GM12878 (cell line): ENCODE measurements at places on chromosomes 13 and 19. TPM values are rescaled to one million over a fixed set of nuclear protein-coding genes. Genes with fewer than 3 reads are reported as not detected.

Gene PNMA8B
- polyA plus RNA-seq: not detected in 2 replicates

Gene TEX26
- polyA plus RNA-seq: not detected in 2 replicates

Gene PRRG2
- 0.81 and 1.1 TPM in 2 replicates for polyA plus RNA-seq

Gene ZNF552
- polyA plus RNA-seq: 6.0 and 7.4 TPM in 2 replicates

Gene TEX101
- not detected in 2 replicates for polyA plus RNA-seq

GRCh38 chr13:46206143-46206542, 5.6 kb upstream of the LRRC63 start:
- no peak for DNase-seq
- no peak overlapping the region for H3K27ac ChIP-seq
- H3K36me3 ChIP-seq: no peaks in the 10 kb centered on the region
- H3K27me3 ChIP-seq: no peaks in the 10 kb centered on the region
- no peak overlapping the region for H3K4me3 ChIP-seq

DNA sequence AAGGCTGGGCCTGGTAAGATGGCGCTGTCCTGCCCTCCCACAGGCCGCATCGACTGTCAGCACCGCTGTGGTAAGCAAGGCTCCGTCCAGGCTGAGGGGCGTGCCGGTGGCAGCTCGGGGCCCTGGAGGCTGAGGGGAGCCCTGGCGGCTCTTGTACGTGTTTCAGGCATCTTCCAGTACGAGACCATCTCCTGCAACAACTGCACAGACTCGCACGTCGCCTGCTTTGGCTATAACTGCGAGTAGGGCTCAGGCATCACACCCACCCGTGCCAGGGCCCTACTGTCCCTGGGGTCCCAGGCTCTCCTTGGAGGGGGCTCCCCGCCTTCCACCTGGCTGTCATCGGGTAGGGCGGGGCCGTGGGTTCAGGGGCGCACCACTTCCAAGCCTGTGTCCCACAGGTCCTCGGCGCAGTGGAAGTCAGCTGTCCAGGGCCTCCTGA, 1.2 kb downstream of the IZUMO4 start:
- no peak overlapping the region for H3K27ac ChIP-seq
- H3K4me1 ChIP-seq: peaks cover 10% of the 10 kb centered on the region
- no peak for DNase-seq
- H3K36me3 ChIP-seq: peaks cover 12% of the 10 kb centered on the region; the same call in 1 of the 2 replicates
- no peak overlapping the region; the same call in 1 of the 2 replicates for H3K4me3 ChIP-seq
- no peaks in the 10 kb centered on the region for H3K27me3 ChIP-seq

- H3K36me3 ChIP-seq: no peaks in the 10 kb centered on the region
- no peaks in the 10 kb centered on the region for H3K27me3 ChIP-seq
- no peak overlapping the region for H3K27ac ChIP-seq
- H3K4me1 ChIP-seq: no peaks in the 10 kb centered on the region
Measured at GRCh38 chr19:9793071-9793591, 24.6 kb upstream of the ZNF846 start.

GRCh38 chr13:50128428-50128931, 113.2 kb downstream of the KCNRG start:
- H3K4me1 ChIP-seq: peaks cover 54% of the 10 kb centered on the region
- no peak for DNase-seq
- no peak overlapping the region for H3K27ac ChIP-seq
- H3K36me3 ChIP-seq: no peaks in the 10 kb centered on the region

DNA sequence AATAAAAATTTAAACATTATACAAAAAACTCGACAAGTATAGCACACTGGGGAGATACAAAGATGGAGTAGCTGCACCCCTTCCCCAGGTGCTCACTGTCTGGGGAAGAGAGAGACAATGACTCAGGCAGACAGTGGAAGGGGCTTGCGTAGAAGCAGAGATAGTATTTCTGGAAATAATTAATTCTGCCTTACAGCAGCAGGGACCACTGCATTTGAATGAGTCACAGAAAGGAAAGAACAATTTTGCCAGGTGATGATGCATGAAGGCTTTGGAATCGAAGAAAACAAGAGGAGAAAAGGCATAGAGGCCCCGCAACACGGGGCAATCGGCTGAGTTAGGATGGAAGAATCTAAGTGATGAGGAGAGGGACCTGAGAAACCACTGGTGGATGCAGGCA, 447.4 kb downstream of the EFNB2 start:
- DNase-seq: no peak
- H3K36me3 ChIP-seq: no peaks in the 10 kb centered on the region
- H3K4me3 ChIP-seq: no peak overlapping the region
- no peaks in the 10 kb centered on the region for H3K27me3 ChIP-seq
- no peaks in the 10 kb centered on the region for H3K4me1 ChIP-seq
- H3K27ac ChIP-seq: no peak overlapping the region

- no peak overlapping the region for H3K27ac ChIP-seq
- no peaks in the 10 kb centered on the region for H3K27me3 ChIP-seq
- DNase-seq: no peak
- H3K4me3 ChIP-seq: no peak overlapping the region
- no peaks in the 10 kb centered on the region for H3K4me1 ChIP-seq
Measured at GRCh38 chr13:42905579-42905978, 86.5 kb downstream of the EPSTI1 start.

- H3K27me3 ChIP-seq: no peaks in the 10 kb centered on the region
- H3K4me3 ChIP-seq: no peak overlapping the region
- DNase-seq: no peak
Measured at GRCh38 chr13:79917628-79918027, 423.3 kb downstream of the SPRY2 start.

GRCh38 chr19:7874076-7874896, at the start of gene PRR36:
Gene PRR36, minus strand, starts transcription at chr19:7874390. Its CDS starts 701 bp downstream, at chr19:7873689.
- peaks cover 2% of the 10 kb centered on the region; the same call in 1 of the 2 replicates for H3K27me3 ChIP-seq
- no peak for DNase-seq
- H3K27ac ChIP-seq: no peak within 1 kb of the TSS
- no peaks in the 10 kb centered on the region for H3K36me3 ChIP-seq
- H3K4me1 ChIP-seq: peaks cover 8% of the 10 kb centered on the region; the same call in 1 of the 2 replicates

- no peaks in the 10 kb centered on the region for H3K4me1 ChIP-seq
- H3K4me3 ChIP-seq: no peak overlapping the region
- no peak for DNase-seq
- no peak overlapping the region for H3K27ac ChIP-seq
- no peaks in the 10 kb centered on the region for H3K36me3 ChIP-seq
Measured at GRCh38 chr13:27018344-27018861, 153.2 kb downstream of the USP12 start.

GRCh38 chr13:41740479-41740878, 220.4 kb downstream of the VWA8 start:
- H3K36me3 ChIP-seq: no peaks in the 10 kb centered on the region
- no peak overlapping the region for H3K4me3 ChIP-seq
- H3K27me3 ChIP-seq: no peaks in the 10 kb centered on the region
- H3K4me1 ChIP-seq: no peaks in the 10 kb centered on the region
- DNase-seq: no peak

GRCh38 chr13:54165581-54166215, 1137.1 kb downstream of the OLFM4 start:
- H3K4me3 ChIP-seq: no peak overlapping the region
- H3K27ac ChIP-seq: no peak overlapping the region
- no peaks in the 10 kb centered on the region for H3K4me1 ChIP-seq

DNA sequence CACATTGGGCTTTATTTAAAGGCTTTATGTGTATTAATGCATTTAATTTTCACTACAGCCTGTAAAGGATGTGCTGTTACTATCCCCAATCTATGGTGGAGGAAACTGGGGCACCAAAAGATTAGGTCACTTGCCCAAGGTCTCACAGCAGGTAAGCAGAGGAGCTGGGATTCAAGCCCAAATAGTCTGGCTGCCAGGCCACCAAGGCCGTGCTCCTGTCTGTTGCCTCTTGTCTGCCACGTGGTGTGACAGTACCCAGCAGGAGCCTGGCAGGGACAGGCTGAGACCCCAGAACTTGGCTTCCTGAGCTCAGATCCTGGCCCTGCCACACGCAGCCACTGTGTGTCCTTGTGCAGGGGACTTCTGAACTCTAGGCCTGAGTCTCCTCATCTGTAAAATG, 4.5 kb downstream of the NTN5 start:
- H3K4me3 ChIP-seq: no peak overlapping the region
- no peak overlapping the region for H3K27ac ChIP-seq
- no peaks in the 10 kb centered on the region for H3K27me3 ChIP-seq

DNA sequence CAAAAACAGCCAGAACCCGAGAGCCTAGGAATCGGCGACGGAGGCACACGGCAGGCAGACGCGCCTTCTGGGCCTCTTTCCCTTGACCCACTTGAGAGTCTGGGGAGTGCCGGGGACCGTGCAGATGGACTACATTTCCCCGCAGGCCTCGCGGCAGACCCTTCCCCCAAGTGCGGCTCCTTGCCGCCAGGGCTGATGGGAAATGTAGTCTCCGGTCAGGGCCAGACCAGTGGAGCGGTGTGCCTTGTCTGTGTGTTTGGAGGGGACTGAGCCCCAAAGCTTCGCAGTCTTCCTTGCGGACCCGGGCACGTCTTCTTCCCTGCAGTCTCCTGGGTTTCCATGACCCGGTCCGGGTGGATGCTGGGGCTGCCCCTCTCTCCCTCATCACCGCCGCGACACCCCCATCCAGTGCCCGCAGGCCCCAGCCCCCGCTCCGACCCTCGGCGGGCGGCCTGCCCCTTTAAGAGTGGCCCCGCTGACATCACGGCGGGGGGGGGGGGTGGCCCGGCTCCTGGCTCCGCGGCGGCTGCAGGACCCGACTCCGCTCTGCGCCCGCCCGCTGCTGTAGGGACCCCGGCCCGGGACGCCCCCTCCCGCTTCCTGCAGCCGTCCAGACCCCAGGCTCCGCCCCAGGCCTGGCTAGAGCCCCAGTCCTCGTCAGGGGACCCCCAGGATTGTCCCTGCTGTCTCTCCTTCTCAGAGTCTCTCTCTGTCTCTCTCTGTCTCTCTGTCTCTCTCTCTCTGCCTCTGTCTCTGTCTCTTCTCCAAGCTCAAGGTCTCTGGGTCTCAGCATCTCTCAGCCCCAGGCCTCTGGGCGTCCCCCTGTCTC, 758 bp upstream of the CACNG7 start:
- H3K27me3 ChIP-seq: no peaks in the 10 kb centered on the region
- no peaks in the 10 kb centered on the region for H3K36me3 ChIP-seq
- H3K4me3 ChIP-seq: no peak overlapping the region
- no peaks in the 10 kb centered on the region for H3K4me1 ChIP-seq

DNA sequence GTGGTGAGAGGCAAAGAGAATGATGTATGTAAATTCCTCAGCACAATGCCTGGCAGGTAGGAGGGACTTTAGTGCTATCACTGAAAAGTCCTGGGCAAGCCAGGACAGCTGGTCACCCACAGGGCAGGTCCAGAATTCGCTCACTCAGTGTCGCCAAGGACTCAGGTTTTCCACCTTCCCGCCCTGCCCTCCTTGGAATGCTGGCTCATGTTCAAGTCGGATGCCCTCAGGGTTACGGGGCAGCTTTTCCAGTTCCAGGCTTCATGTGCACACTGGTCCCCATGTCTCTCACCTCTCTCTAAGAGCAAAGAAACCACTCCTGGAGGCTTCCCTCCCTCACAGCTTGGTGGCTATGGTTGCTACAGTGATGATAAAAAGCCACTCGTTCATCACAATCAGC, 24.8 kb upstream of the NAXD start:
- DNase-seq: no peak
- no peak overlapping the region for H3K4me3 ChIP-seq
- no peaks in the 10 kb centered on the region for H3K4me1 ChIP-seq
- no peaks in the 10 kb centered on the region for H3K36me3 ChIP-seq
- H3K27me3 ChIP-seq: no peaks in the 10 kb centered on the region

GRCh38 chr19:58007285-58007684, 4.7 kb upstream of the ZNF606 start:
- DNase-seq: no peak
- H3K27me3 ChIP-seq: no peaks in the 10 kb centered on the region
- no peak overlapping the region for H3K4me3 ChIP-seq
- H3K4me1 ChIP-seq: peaks cover 4% of the 10 kb centered on the region; the same call in 1 of the 2 replicates

- no peak overlapping the region for H3K4me3 ChIP-seq
- no peaks in the 10 kb centered on the region for H3K36me3 ChIP-seq
- H3K4me1 ChIP-seq: no peaks in the 10 kb centered on the region
- no peak overlapping the region for H3K27ac ChIP-seq
Measured at GRCh38 chr13:37109051-37109678, 3.7 kb upstream of the CSNK1A1L start.

GRCh38 chr19:15748239-15748638, 10.5 kb downstream of the OR10H3 start:
- DNase-seq: no peak
- no peaks in the 10 kb centered on the region for H3K4me1 ChIP-seq

- no peaks in the 10 kb centered on the region for H3K4me1 ChIP-seq
- DNase-seq: no peak
- no peaks in the 10 kb centered on the region for H3K36me3 ChIP-seq
- no peak overlapping the region for H3K4me3 ChIP-seq
Measured at GRCh38 chr13:112904436-112904960, 64.5 kb upstream of the MCF2L start.

DNA sequence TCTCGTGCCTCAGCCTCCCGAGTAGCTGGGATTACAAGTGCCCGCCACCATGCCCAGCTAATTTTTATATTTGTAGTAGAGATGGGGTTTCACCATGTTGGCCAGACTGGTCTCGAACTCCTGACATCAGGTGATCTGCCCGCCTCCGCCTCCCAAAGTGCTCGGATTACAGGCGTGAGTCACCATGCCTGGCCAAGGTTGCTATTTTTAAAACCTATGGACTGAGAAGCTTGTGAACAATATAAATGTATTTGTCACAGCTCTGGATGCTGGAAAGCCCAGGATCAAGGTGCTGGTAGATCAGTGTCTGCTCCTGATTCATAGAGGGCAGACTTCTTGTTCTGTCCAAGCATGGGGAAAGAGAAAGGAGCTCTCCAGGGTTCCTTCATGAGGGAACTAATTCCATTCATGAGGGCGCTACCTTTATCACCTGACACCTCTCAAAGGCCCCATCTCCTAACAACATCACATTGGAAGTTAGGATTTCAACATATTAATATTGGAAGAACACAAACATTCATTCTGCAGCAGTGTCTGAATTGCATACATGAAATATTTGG, 16.1 kb downstream of the CARD8 start:
- H3K27me3 ChIP-seq: no peaks in the 10 kb centered on the region
- no peak for DNase-seq
- H3K4me1 ChIP-seq: no peaks in the 10 kb centered on the region
- peaks cover 26% of the 10 kb centered on the region; the same call in 1 of the 2 replicates for H3K36me3 ChIP-seq
- H3K27ac ChIP-seq: no peak overlapping the region

- H3K4me1 ChIP-seq: no peaks in the 10 kb centered on the region
- no peaks in the 10 kb centered on the region for H3K36me3 ChIP-seq
- no peaks in the 10 kb centered on the region; the same call in none of the 2 replicates for H3K27me3 ChIP-seq
- no peak overlapping the region for H3K27ac ChIP-seq
- no peak overlapping the region for H3K4me3 ChIP-seq
Measured at GRCh38 chr19:54299126-54299498, 13.9 kb downstream of the LILRA5 start.

DNA sequence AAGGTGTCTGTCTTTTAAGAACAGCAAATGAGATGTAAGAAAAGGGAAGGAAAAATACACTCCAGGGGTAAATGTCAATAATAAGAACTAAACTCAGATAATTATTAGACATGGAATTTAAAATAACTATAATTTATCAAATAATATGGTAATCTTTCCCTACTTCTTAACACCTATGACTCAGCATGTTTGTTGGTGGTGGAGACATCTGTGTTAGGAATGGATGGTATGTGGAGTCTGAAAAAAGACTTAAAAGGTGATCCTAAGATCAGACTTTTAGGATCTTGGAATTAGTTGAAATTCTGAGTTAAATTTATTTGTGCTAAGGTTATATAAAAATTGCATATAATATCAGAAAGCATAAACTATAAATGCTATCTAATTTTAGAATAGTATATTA, 915.1 kb downstream of the SLITRK5 start:
- no peak overlapping the region for H3K27ac ChIP-seq
- H3K4me1 ChIP-seq: no peaks in the 10 kb centered on the region
- DNase-seq: no peak
